ENCODE measurements at places on chromosomes 16 and 17.

- DNase-seq = no peak
Observed at GRCh38 chr16:73549984-73550631, 502.2 kb upstream of the ZFHX3 start.

DNA sequence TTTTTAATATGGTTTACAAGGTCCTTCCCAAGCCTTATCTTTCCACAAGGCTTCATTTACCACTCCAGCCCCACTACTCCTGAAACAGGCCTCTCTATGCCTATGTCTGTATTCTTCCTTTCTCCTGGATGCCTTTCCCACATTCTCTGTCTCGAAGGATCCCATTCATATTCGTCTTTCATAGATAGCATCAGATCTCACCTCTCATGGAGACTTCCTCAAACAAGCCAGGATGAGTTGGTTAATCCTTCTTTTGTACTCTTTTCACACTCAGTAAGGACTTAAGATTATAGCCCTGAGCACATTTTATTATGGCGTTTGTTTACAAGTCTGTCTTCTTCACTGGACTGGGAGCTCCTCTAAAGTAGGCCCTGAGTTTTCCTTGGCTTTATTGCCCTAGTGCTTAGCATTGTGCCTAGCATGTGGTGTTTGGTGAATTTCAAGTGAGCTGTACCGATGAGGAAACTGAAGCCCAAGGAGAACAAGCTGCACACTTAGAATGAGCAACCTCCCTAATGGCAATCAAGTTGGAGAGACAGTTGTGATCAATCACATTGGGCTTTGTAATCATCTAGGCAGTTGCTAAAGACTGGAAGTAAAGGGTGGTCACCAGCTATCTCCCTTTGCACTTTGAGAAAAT, 10.0 kb upstream of the TBX4 start:
- DNase-seq = no peak

DNA sequence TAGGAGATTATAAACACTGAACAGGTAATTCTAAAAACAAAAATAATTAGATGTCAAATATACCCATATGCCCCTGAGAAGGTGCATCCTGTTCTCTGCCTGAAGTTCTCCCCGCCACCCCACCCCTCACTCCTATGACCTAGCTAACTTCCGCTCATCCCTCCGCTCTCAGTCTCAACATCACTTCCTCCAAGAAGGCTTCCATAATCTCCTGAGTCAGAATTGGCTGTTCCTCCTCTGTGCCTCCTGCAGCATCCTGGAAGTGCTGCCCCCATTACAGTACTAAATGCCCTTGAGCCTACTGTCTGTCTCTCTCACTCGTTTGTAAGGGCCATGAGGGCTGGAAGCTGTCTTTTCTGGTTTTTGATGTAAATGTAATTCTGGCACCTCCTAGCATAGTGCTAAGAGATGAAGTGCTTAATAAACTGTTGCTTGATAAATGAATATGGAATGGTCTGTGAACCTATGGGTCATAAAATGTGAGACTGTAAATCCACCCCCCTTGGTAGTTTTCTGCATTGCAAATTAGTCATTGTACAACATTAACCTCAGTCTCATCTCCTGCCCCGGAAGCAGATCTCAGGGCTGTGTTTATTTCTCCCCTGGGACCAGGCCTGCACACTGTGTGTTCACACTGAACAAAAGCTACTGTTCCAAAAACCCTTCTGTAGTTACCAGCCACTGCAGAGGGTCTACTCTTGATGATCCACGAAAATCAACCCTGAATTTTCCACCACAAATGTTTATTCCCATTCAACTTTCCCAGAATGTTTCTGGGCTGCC, 3.9 kb upstream of the MYO1D start:
- DNase-seq = no peak

- no peak for DNase-seq
Observed at GRCh38 chr16:3363793-3364192, 8.1 kb downstream of the OR2C1 start.

- no peak for DNase-seq
Observed at GRCh38 chr17:20944014-20944865, 98.6 kb downstream of the USP22 start.

GRCh38 chr16:58904291-58904690, 170.2 kb upstream of the GOT2 start:
- DNase-seq = no peak

DNA sequence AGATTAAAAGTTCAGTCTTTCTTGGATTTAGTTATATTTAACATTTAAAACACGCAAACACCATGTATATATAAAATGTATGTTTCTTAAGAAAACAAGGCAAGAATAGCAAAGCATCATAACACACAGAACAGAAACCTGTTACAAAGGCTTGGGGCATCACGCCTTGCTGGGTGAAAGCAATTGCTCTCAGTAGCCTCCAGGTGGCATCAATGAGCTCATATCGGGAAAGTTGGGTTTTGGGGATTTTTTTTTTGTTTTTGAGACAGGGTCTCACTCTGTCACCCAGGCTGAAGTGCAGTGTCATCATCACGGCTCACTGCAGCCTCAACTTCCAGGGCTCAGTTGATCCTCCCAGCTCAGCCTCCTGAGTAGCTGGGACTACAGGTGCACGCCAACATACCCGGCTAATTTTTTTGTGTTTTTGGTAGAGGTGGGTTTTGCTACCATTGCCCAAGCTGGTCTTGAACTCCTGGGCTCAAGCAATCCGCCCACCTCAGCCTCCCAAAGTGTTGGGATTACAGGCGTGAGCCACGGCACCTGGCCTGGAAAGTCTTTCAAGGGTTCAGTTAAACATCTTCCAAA, 56.9 kb downstream of the CYB5D2 start:
- DNase-seq = peak; percentile 60

- DNase-seq = no peak
Observed at GRCh38 chr17:50562242-50563091, 2.0 kb downstream of the CACNA1G start.

- peak; percentile 95 for DNase-seq
Observed at GRCh38 chr16:75238132-75238852, 13.1 kb downstream of the BCAR1 start.

DNA sequence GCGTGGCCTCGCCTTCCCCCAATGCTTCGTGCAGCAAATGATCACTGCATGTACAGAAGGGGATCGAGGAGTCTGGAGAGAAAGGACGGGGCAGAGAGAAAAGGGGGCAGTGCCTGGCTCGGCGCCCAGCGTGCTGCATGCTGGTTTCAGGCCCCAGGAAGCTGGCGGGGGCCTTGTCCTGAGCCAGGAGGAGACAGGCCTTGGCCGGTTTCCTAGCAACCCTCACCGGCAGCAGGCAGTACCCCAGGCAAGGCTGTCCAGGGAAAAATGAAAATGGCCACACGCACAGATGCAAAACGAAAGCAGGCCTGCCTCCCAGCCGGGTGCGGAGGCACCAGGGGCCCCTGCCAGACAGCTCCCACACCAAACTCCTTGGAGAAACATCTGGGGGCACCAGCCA, 126.3 kb downstream of the ZFHX3 start:
- peak; percentile 84 for DNase-seq

DNA sequence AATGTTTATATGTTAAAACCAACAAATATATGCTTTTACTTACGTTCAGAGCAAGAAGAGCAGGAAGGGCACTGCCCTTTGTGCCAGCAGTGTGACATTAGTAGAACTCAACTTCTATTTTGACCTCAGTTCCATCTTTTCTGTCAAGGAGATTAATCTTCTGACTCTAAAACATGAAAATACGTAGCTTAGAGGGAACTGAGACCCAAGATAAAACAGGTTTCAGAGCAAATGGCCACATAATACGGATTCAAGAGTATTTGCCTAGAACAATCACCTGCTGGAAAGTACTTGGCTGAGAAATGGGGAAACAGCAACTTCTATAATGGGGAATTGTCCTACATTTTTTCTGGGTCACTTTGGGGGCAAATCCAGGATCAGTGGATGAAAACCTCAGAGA, 22.2 kb downstream of the MYL4 start:
- no peak for DNase-seq

- DNase-seq = no peak
Observed at GRCh38 chr16:54360681-54361080, 74.1 kb upstream of the IRX3 start.

DNA sequence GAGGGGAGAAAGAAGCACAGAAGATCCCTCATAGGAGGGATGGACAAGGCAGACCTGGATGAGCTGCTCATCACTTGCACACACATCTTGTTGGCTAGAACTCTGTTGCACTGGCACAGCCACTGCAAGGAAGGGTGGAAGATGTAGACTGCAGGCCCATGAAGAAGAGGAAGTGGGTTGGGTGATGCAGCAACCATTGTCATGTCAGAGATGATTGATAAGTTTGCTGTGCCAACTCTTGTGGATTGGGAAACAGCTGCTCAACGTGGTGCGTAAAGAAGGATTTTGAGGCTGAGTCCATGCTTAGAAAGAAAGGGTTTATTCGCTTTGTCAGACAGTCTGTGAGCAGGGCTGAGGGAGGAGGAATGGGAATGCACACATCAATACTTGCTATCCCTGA, 161.4 kb upstream of the MPHOSPH6 start:
- DNase-seq = no peak

- peak; percentile 41 for DNase-seq
Observed at GRCh38 chr16:87715658-87716057, 50.1 kb downstream of the KLHDC4 start.

DNA sequence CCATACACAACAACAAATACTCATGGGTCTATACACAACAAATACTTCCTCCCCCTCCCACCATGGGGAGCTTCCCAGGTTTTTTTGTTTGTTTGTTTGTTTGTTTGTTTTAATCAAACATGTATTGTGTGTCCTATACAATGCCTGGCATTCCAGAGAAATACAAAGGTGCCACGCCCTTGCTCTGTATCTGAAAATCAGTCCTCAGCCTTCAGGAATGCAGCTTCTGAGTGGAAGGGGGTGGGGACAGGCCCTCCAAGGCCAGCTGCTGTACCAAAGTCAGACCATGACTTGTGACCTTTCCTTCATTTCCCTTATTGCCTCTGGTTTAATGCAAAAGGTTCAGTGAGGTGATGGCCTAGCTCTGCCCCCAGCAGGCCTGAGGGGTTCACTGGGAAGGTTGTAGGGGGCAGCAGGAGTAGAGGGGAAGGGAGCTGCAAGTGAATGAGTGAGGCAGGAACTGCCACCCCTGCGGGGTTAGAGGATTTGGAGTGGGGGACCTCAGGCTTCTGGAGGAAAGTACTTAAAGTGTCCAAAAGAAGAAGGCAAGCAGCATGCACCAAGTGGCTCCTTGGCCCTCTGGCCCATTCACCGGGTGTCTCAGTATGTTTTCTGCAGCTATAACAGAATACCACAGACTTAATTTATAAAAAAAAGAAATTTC, 105.2 kb downstream of the CLEC16A start:
- DNase-seq = peak; percentile 30

DNA sequence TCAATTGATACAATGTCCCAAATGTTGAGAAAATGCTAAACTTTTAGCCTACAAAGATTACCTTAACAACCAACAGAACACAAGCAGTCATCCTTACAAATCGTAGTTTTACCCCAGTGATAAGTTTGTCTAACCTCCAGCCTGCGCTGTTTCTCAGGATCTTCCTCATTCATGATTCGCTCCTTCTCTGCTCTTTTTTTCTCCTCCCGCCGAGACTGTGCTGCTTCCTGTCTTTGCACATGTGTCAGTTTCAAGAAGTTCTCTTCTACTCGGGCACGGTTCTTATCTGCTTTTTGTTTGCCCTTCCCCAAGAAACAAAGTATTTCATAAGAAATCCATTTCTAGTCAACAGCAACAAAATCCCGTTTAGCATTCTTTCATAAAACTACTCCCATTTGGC, 10.2 kb upstream of the STRADA start:
- DNase-seq = no peak

- no peak for DNase-seq
Observed at GRCh38 chr16:62386411-62386810, 350.2 kb upstream of the CDH8 start.

- DNase-seq = no peak
Observed at GRCh38 chr17:55311767-55312375, 47.1 kb downstream of the HLF start.

- peak; percentile 44 for DNase-seq
Observed at GRCh38 chr16:23876256-23876896, 40.6 kb downstream of the PRKCB start.

- no peak for DNase-seq
Observed at GRCh38 chr17:50207315-50207714, 5.9 kb upstream of the COL1A1 start.

DNA sequence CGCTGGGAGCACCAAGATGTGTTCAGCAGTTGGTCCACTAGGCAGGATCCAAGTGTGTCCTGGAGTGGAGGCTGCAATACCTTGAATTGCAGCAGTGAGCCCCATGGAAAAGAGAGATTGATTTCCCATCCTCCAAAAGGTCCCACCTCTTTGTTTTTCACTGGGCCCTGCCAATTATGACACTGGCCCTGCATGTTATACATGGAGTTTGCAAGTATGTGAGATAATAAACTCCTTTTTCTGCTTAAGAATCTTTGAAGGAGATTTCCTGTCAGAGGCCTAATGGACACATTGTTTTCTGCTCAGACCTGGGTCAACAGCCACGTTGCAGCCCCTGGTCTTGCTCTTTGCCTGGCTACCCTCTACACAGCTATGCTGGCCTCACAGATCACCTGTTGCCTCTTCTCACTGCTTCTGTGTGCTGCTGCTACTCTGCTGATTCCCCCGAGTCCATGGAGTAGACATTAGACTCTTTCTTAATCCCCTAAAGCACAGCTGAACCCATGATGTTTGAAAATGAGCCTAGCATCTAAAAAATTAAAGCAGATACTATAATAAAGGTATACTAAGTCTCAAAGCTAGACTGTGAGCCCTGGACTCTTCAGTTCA, 341.9 kb upstream of the CDH11 start:
- no peak for DNase-seq

DNA sequence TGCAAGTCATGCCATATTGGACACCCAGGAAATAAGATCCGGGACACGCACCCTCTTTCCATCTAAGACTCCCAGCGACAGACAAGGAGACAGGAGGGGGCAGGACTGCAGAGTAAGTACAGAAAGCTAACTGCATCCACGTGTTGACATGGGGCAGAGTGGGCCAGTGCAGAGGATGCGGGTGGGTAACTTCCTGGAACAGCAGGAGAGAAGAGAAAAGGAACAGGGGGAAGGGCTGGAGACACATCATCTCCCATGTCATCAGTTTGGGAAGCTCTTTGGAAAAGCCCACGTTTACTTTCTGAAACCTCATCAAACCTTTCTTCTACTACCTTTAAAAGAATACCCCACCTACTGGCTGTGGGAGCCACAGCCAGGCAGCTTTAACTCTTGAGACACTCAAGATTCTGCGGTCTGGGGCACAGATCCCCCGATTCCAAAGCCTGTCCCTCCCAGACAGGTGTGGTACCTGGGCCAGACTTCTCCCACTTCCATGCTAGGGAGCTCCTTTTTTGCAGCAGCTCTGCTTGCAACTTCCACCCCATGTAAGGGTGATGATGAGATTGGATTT, 273.5 kb upstream of the RPL38 start:
- no peak for DNase-seq

- DNase-seq = peak; percentile 69
Observed at GRCh38 chr16:74309789-74310781, 13.5 kb downstream of the PSMD7 start.

Data from astrocyte of the hippocampus (primary cell).